A549 (cell line): ENCODE measurements at places on chromosomes 16 and 17. TPM values are rescaled to one million over a fixed set of nuclear protein-coding genes. Genes with fewer than 3 reads are reported as not detected.

- no peak for DNase-seq
Observed at GRCh38 chr17:76246080-76247066, 6.1 kb upstream of the RNF157 start.

DNA sequence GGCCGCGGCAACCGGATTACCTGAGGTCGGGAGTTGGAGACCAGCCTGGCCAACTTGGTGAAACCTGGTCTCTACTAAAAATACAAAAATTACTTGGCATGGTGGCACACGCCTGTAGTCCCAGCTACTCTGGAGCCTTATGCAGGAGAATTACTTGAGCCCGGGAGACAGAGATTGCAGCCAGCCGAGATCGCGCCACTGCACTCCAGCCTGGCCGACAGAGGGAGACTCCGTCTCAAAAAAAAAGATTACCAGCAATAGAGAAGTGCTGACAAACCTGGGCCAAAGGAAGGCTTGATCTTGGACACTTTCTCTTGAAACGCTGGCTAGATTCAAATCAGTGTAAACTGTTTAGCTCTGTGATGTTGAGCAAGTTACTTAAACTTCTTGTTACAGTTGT, 4.3 kb downstream of the MT1H start:
- no peak for DNase-seq

DNA sequence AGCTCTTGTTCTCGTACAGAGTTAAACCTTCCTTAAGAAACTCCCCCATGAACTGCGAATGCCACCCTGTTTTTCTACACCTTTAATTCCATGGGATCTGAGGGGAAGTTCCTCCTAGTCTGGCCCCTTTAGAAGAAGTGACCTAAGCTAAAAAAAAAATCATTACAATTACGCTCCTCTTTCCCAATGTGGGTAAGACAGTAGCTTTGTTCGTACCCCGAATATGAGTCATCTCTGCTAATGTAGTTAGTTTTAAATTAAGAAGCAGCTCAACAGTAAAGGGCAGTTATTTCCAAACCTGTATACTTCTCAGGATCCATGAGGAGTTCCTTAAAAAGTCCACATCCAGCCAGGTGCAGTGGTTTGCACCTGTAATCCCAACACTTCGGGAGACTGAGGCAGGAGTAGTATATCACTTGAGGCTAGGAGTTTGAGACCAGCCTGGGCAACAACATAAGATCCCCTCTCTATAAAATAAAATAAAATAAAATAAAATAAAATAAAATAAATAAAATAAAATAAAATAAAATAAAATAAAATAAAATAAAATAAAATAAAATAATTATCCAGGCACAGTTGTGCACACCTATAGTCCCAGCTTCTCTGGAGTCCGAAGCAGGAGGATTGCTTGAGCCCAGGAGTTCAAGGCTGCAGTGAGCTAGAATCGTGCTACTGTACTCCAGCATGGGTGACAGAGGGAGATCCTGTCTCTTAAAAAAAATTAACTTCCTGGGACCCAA, 26.1 kb downstream of the RCVRN start:
- DNase-seq = no peak

GRCh38 chr16:11094075-11094856, 149.9 kb downstream of the CLEC16A start:
- DNase-seq = no peak

- no peak for DNase-seq
Observed at GRCh38 chr17:53719229-53719628, 103.5 kb upstream of the KIF2B start.

ZG16B gene
- 0.40 to 0.59 TPM (median 0.54 TPM) in 3 replicates for polyA plus RNA-seq

MYH8 gene
- not detected in 3 replicates for polyA plus RNA-seq

TRIM72 gene
- polyA plus RNA-seq = 0.04 TPM in 1 of 3 replicates, not detected in the others

HOXB7 gene
- 27.4 to 32.3 TPM (median 27.4 TPM) in 3 replicates for polyA plus RNA-seq

PRSS33 gene
- polyA plus RNA-seq = 0.04 to 0.05 TPM in 2 of 3 replicates, not detected in the other

RHBDF1 gene
- polyA plus RNA-seq = 17.5 to 20.5 TPM (median 19.2 TPM) in 3 replicates
